ENCODE measurements at places on chromosomes 2 and 18. TPM values are rescaled to one million over a fixed set of nuclear protein-coding genes. Genes with fewer than 3 reads are reported as not detected.

GRCh38 chr2:190069936-190070696 lies 7.6 kb upstream of the MSTN start:
- no peaks in the 10 kb centered on the region for H3K36me3 ChIP-seq
- DNase-seq, result peak; percentile 33
- no peak overlapping the region for H3K4me3 ChIP-seq
- no peaks in the 10 kb centered on the region for H3K27me3 ChIP-seq
- no peaks in the 10 kb centered on the region for H3K4me1 ChIP-seq

DNA sequence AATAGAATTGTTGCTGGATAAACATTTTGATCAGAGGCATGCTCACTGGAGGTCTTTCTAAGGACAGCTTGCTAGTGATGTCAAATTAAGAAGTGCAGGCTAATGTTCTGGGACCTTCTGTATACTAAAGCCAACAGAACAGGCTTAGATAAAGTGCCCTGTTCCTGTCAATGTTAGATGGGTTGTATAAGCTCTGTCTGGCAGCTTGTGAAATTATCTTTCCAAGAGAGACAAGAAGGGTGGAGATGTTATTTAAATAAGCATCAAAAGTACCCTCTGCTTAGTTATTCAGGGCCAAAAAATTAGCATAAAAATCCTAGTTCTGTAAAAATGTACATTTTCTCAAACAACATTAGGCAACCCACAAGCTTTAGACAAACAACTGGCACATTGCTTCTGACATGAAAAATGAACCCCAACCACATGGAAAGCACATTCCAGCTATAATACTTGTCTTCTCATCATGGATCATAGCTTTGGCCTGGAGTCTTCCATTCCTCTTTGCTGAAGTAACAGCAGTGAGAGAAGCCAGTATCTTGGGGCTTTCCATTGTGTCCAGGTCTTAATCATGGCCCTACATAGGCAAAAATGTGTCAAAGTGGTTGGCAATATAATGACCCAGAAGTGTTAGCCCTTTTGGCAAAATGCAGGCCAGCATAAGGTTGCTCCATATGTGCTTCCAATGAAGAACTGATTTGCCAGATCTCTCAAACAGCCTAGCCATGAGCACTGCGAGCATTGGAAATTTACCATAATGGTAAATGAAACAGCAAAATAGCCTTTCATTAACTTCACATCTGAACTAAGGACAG lies 478.1 kb upstream of the ZNF804A start:
- H3K27ac ChIP-seq, result no peak overlapping the region
- no peaks in the 10 kb centered on the region for H3K27me3 ChIP-seq
- H3K4me1 ChIP-seq, result no peaks in the 10 kb centered on the region
- H3K4me3 ChIP-seq, result no peak overlapping the region
- no peaks in the 10 kb centered on the region for H3K36me3 ChIP-seq

DNA sequence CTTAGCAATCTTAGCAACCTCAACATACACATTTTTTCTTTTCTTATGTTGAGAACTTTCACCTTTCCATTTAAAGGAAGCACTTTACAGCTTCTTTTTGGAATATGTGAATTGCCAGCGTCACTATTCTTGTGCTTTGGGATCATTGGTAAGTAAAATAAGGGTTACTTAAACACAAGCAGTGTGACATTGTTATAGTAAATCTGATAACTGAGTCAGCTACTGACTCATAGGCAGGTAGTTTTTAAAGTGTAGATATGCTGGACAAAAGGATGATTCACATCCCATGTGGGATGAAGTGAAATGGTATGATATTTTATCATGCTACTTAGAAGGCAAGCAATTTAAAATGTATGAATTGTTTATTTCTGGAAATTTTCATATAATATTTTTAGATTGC lies 637.2 kb downstream of the DCDC2C start:
- no peaks in the 10 kb centered on the region for H3K36me3 ChIP-seq
- no peak overlapping the region for H3K4me3 ChIP-seq
- H3K27me3 ChIP-seq, result no peaks in the 10 kb centered on the region
- no peak overlapping the region for H3K27ac ChIP-seq
- no peaks in the 10 kb centered on the region for H3K4me1 ChIP-seq

GRCh38 chr18:48897531-48897930 lies 53.2 kb downstream of the SMAD7 start:
- H3K27me3 ChIP-seq, result no peaks in the 10 kb centered on the region
- no peak for DNase-seq
- no peak overlapping the region for H3K4me3 ChIP-seq
- H3K4me1 ChIP-seq, result peaks cover 5% of the 10 kb centered on the region
- H3K36me3 ChIP-seq, result no peaks in the 10 kb centered on the region
- H3K27ac ChIP-seq, result no peak overlapping the region

WDPCP gene
- total RNA-seq, result 3.4 TPM

LPIN1 gene
- 17.3 TPM for total RNA-seq

FAP gene
- total RNA-seq, result 1.1 TPM

IGFBP5 gene
- 44.6 TPM for total RNA-seq

All from colonic mucosa (tissue), 4 donors.